ENCODE measurements at places on chromosomes 7 and 10.

GRCh38 chr10:123537188-123537961 lies 128.8 kb upstream of the GPR26 start:
- DNase-seq: no peak

- DNase-seq: no peak
Measured at GRCh38 chr7:52088008-52088901, 771.6 kb upstream of the COBL start.

- no peak for DNase-seq
Measured at GRCh38 chr7:1520539-1521234, 9.8 kb upstream of the MAFK start.

GRCh38 chr7:129072479-129073011 lies 17.6 kb upstream of the TNPO3 start:
- no peak for DNase-seq

DNA sequence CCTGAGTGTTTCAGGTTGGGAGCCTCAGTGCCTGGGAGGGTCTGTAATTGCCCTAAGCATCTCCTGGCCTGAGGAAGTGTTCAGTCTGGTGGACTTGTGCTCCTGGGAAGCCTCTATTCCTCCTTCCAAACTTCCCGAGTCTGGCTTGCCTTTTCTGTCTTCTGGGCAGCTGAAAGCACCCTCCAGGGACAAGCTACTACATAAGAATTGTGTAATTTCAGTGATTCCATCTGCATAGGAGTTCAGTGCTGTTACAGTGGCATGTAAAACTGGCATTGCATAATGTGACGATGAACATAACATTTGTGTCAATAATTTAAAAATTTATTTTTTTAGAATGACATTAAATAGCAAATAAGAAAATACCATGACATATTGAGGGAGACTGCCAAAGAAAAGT lies 109.3 kb downstream of the AOAH start:
- no peak for DNase-seq

DNA sequence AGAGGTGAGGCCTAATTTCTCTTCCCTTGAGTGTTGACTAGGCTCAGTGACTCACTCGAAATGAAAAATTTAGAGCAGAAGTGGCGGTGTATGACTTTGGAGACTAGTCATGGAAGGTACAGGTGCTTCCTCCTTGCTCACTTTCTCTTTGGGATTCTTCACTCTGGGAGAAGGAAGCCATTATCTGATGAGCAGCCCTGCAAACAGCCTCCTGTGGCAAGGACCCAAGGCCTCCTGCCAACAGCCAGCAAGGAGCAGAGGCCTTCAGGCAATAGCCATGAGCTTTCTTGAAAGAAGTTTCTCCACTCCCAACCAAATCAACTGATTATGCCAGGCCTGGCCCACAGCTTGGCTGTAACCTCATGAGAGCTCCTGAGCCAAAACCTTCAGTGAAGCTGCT lies 369.6 kb upstream of the VWC2 start:
- no peak for DNase-seq

DNA sequence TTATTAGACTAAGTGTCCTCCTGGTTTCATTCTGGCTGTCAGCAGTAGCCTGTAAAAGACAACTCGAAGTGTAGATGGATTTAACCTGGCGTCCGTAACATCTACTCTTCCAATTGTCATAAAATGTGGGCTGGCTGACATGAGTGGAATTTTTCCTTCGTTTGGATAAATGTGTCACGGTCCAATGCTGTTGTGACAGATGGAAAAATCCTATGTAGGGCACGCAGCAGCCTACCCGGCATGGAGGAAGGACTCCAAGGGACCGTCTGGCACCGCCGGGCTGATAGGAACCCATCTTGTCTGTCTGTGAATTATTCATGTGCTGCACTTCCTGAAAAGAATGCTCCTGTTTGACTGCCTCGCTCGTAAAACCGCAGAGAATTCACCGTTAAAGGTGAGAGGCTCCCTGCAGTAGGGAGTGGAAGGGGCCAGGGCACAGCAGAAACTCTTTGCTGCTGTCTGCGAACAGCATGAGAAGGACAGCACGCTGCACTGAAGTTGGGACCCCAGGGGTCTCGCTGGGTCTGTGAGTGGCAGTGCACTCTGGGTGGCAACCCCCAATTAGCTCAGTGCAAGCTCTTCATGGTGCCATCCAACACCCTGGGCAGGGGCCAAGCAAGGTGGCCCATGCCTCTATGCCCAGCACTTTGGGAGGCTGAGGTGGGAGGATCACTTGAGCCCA lies 1.6 kb upstream of the ORAI2 start:
- DNase-seq: peak; percentile 44

DNA sequence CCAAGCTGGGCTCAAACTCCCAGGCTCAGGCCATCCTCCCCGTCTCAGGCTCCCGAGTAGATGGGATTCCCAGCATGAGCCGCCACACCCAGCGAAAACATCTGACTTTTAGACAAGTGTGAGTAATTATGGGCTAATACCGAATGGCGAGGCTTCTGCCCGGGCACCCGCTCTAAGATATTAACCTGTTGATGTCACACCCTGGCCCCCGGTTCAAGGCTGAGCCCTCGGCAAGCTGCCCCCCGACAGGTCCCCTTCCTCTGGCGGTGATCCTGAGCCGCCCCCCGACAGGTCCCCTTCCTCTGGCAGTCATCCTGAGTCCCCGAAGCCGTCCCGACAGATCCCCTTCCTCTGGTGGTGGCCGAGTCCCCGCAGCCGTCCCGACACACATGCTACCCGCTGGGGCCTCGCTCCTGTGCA lies 5.2 kb downstream of the PSMG3 start:
- DNase-seq: no peak

GRCh38 chr7:144027974-144028373 lies 20.8 kb upstream of the OR2A5 start:
- no peak for DNase-seq

DNA sequence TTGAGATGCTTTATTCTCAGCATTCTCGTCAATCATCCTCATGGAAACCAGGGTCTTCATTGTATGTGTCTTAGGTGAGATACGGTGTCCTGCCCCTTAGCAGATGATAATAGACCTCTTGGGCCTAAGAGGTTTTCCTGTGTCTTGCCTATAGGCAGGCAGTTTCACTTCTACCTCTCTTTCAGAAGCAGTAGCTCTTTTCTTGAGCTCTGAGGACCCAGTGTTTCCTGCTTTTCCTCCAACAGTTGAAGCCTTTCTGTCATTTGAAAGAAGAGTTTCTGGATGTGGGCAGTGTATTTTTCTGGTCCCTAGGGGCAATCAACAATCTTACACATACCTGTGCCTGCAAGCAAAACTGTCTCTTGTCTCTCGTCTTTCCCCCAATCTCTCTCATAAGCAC lies 1550.3 kb upstream of the LRRTM3 start:
- DNase-seq: no peak

DNA sequence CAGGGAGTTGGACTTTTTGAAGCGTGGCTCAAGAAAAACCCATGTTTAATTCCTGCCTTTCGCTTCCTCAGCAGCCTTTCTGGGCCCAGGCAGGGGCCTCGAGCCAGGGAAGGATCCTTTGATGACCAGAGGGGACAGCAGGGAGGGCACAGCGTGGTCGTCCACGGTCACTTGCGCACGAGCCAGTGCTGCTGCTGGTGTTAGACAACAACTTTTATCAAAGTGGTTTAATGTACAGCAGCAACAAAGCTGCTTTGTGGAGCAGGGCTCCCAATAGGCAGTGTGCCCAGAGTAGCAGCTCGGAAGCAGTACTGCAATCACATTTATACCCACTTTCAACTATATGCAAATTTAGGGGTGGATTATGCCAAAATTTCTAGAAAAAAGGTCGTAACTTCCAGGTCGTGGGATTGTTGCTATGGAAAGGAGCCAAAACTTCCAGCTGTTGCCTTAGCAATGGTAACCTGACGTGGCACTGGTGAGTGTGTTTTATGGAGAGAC lies 6.1 kb downstream of the GIMAP1 start:
- no peak for DNase-seq

DNA sequence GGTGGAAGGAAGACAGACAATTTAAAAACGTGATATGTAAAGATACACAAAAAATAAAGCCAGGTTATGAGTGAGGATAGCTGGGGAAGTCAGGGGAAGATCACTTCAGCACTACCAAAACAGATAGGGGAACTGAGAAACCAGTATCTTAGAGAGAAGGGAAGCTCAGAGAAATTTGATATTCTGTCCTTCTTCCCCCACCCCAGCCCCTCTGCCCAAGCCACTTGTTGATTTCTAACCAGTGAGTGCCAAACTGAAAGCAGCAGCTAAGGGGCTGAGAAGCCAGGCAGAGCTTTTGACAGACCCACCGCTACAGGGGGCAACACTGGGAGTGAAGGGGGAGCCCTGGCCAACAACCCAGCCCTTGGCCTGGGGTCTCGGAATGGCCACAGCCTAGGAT lies 9.1 kb upstream of the SLC29A3 start:
- DNase-seq: no peak

- DNase-seq: no peak
Measured at GRCh38 chr7:50584386-50584785, 19.2 kb upstream of the DDC start.

All from memory B cell (primary cell).